Vagina (tissue), 2 donors: ENCODE measurements at places on chromosomes 4 and X.

GRCh38 chr4:13992041-13992440 is 364.5 kb upstream of the BOD1L1 start:
- no peak for DNase-seq

DNA sequence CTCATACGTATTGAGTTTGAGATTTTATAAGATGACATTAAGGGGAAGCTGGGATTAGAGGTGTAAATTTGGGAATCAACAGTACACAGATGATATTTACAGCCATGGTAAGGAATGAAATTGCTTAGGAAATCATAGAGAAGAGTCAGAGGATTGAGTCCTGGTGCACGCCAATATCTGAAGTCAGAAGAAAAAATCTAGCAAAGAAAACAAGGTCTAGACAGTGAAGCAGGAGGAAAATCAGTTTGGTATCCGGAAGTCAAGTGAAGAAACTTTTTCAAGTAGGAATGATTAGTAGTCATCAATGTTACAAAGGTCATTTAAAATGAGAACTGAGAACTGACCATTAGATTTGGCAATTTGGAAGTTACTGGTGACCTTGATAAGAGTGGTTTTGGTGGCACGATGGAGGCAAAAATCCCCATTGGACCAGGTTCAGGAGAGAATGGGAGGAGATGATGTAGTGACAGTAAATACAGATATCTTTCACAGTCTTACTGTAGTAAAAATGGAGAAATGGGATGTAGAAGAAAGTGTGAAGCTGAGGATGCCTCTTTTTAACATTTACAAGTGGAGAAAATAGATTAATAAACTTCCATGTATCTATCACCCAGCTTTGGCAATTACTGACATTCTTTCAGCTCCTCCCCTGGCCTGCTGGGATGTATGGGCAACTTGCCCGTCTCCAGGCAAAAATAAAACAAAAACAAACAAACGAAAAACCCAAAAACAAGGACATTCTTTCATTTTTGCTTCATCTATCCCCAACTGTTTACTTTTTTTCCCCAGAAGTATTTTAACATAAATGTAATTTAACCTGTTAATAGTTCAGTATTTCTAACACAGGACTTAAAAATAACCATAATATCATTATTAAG is 11.4 kb upstream of the GPR34 start:
- no peak for DNase-seq

DNA sequence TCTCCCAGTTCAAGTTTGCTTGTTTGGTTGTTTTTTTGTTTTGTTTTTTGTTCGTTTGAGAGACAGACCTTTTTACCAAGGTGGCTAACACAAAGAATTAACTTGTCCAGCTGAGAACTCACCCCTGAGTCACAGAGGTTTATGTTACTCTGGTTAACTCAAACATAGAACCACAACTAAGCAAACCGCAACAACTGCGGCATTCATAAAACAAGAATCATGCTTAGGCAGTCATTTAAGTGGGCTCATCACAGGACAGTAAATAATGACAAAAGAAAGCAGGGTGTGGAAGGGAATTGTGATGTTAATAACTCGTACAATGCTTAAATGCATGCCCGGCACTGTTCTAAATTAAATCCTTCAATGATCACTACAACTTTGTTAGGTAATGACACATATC is 24.7 kb upstream of the IL13RA1 start:
- DNase-seq = no peak

DNA sequence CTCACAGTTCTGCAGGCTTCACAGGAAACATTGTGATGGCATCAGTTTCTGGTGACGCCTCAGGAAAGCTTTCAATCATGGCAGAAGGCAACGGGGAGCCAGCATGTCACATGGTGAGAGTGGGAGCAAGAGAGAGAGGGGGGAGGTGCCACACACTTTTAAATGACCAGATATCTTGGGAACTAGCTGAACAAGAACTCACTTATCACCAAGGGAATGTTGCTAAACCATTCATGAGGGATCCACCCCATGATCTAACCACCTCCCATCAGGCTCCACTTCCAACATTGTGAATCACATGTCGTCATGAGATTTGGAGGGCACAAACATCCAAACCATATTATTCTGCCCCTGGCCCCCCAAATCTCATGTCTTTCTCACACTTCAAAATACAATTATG is 43.3 kb upstream of the GPR173 start:
- no peak for DNase-seq

DNA sequence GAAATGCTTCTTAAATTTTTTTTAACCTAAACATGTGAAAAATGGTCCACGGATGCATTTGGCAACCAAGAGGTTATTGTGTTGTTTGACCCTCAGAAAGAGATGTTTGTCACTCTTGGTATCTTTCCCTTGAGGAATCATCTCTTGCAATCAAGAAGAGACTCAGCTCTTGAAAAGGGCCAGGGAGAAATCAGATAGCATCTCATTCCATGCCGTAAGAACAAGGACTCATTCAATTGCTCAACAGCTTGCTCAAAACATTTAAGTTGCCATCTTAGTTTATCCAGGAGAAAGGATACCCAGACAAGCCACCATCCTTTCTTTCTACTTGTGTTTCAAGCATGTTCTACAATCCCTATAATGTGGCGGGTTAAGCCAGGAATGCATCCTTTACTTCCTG is 209.5 kb upstream of the LNX1 start:
- DNase-seq = peak; percentile 25

GRCh38 chr4:125719987-125720386 is 405.2 kb downstream of the FAT4 start:
- no peak for DNase-seq

DNA sequence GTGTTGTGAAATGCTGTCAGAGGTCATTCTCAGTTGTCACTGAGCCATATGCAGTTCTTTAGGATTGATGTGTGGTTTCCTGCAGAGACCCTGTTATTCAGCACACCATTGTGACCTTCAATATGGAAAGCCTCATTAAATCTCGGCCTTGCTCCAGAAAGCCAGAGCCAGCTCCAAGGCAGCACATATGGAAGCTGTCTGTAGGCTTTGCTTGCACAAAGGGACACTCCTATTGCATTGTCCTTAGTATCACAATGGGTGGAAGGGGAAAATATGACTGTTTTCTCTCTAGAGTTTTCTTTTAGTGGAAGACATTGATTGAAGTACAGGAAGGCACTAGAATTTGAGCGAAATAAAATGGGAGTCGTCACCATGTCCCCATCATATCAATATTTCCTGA is 179.0 kb downstream of the CEP135 start:
- no peak for DNase-seq

- no peak for DNase-seq
These were observed 108.7 kb downstream of the CORIN start for GRCh38 chr4:47729131-47729680.

DNA sequence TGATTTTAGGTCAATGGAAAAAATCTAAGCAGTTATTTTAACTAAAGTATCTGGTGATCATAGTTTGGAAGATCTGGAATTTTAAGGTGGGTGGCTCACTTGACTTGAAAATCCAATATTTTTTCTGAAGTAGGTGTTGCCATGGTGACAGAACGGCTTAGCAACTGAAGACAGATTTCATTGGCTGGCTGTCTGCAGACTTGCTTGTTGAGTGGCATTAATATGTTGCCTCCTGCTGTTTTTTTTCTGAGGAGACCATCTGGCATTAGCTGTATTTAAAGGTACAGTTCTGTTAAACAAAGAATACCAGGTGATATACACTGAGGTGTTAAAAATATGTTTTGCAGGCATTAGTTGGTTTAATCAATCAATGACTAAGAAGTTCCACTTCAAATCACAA is 19.8 kb downstream of the CPE start:
- DNase-seq = no peak

DNA sequence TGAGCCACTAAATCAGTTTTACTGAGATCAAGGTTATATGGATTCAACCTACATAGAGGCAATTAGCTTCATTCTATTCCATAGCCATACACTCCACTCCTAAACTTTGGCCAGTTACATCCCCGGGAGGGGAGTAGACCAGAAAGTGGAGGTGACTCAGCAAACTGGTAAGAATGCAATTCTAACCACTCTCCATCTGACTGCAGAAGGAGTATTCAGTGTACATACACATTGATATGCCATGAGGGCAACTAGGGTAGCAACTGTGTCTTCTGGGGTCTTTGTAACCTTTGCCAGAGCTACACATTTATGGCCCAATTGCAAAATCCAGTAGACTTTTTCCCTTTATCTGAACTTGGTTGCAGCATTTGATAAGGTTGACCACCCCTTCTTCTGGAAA is 7.6 kb downstream of the SLC25A43 start:
- no peak for DNase-seq

- no peak for DNase-seq
These were observed 115.0 kb downstream of the AGTR2 start for GRCh38 chrX:116285501-116285900.

- DNase-seq = no peak
These were observed 89.8 kb downstream of the EIF4E start for GRCh38 chr4:98838977-98839618.

GRCh38 chr4:84051639-84052038 is 447.5 kb downstream of the NKX6-1 start:
- no peak for DNase-seq

DNA sequence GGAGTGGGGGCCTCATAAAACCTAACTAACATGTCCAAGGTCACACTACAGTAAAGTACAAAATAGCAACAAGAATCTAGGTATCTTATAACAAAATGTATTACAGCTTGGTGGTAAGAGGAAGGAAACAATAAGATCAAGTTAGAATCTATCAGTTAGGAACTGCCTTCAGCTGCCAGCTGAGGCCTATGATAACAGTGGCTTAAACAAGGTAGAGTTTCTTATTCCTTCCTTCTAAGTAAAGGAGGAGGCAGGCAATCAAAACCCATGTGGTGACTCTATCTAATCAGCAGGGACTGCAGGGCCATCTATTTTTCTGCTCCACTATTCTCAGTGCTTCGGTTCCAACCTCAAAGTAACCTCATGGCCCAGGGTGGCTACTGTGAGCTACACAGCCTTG is 10.9 kb downstream of the SH3D19 start:
- no peak for DNase-seq

GRCh38 chrX:153443476-153444332 is 2.2 kb downstream of the TREX2 start:
- DNase-seq = no peak

GRCh38 chrX:120839491-120839890 is 36.2 kb downstream of the CT47B1 start:
- no peak for DNase-seq

DNA sequence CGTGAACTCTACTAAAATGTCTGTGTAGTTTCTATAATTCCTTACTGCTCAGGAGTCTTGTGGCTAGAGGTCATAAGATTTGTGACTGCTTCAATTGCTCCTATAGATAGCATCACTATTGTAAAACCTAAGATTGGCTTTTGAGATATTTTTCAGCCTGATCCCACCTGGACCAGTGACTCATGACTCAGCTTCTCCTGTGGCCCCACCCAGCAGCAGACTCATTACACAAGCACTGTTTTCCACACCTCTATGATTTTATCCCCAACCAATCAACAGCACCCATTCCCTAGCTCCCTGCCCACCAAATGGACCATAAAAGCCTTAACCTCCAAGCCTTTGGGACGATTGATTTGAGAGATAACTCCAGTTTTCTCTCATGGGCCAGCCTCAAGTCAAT is 1157.0 kb upstream of the INTU start:
- DNase-seq = no peak

DNA sequence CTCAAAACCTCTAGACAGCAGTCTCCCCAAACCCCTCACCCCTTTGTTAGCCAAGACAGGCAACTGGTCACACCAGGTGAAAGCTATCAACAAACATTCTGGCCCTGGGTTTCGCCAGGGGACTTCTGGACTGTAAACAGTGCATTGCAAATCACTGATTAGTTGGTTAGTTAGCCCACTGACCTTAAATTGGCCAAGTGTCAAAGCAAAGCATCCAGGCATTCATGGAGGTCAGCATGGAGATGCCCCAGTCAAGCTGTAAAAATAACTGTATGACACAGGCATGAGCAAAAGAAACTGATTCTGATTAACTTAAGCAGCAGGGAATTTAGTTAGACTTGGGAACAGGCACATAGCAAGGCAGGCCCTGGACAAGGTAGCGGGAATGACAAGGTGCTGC is 156.0 kb upstream of the TTC29 start:
- no peak for DNase-seq

- no peak for DNase-seq
These were observed 43.4 kb downstream of the MED28 start for GRCh38 chr4:17657849-17658248.

DNA sequence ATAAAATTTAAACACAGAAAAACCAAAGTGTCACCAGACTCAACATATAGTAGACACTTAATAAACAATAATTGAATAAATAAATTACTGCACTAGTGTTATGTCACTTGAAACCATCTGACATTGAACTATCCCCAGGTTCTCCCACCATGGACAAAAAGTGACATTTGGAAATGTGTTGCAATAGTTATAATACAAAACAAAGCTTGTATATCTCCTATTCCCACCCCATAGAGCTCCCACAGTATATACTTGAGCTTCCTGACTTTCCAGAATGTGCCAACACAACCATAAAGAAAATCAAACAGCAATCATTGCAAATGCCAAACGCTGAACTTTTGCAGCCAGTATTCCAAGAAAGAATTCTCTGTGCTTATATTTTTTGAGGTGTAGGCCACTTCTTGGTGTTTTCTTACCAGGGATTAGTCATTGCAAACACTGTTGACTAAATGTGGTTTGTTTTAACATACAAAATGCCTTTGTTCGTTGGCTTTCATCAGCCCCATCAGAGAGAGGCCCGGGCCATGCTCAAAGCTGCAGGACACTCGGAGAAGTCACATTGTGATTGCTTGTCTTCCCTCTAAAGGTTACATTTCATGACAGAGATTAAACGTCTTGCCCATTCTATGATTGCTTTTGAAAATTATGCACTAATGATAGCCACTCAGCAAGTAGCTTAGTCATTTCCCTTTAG is 33.8 kb downstream of the PPARGC1A start:
- DNase-seq = no peak

DNA sequence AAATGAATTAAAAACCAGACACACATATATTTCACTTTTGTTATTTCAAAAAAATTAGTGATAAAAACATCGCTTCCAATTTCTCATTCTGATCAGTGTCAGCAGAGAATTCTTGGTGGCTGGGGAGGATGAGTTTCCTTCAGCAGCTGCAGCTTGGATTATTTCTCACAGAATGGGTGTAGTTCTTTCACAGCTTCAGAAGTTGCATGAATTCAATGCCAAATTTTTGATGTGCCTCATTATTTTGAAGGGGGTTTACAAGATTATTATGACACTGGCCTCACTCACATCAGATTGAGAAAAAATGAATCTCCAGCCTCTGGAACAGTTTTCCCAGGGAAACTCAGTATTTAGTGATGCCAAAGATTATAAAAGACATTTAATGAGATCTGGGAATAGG is 184.9 kb upstream of the WDFY3 start:
- no peak for DNase-seq
